ENCODE measurements at places on chromosomes 3 and 15.

GRCh38 chr15:77571181-77571580, 61.5 kb downstream of the LINGO1 start:
- DNase-seq, result no peak

DNA sequence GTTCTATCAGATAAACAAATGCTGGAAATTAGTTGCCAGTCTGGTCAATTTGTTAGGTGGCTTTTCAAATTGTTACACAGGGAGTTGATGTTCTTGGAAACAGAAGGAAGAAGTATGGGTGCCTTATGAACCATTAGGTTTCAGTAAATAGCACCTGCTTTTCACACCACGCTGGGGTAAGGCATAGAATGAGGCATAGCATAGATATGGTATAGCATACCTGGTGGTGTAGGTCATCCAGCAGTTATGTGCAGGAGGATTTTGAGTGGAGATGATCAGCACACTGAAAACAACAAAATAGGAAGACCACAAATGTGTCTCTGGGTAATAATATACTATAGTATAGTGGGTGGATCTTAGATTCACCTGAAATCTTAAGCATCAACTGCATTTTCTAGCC, 121.4 kb downstream of the GMPS start:
- no peak for DNase-seq

DNA sequence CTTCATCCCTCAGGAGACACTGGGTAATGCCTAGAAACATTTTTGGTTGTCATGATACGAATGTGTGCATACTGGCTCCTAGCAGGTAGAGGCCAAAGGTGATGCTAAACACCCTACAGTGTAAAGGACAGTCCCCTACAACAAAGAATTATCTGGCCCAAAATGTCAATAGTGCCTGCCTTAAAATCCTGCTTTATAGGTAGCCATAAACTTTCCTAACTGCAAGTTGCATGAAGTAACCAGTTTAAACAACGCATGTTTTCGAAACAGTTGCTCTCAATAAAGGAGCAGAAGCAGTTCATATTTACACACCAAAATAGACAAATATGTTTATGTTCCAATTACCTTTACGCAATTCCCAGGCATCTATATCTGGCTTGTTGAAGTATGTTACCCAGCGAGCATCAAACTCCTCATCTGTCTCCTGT, 9.1 kb downstream of the COX5A start:
- no peak for DNase-seq

GRCh38 chr15:58605931-58606530, 143.5 kb downstream of the ADAM10 start:
- DNase-seq, result no peak

DNA sequence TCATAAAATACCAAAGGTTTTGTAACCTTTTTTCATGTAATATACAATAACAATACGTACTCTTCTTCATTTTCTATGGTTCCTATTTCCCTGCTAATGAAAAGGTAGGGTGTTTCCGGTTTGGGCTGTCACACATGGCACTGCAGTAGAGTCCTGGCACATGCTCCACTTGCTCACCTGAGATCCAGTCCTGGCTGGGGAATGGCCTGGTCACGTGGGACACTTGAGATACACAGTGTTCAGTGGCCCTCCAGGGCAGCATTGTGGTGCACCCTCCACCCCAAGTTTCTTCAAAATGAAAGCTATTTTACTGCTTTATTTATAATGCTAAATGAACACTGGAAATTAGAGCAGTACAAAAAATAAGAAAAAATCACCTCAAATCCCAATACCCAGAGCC, 23.2 kb downstream of the MRPS25 start:
- no peak for DNase-seq

DNA sequence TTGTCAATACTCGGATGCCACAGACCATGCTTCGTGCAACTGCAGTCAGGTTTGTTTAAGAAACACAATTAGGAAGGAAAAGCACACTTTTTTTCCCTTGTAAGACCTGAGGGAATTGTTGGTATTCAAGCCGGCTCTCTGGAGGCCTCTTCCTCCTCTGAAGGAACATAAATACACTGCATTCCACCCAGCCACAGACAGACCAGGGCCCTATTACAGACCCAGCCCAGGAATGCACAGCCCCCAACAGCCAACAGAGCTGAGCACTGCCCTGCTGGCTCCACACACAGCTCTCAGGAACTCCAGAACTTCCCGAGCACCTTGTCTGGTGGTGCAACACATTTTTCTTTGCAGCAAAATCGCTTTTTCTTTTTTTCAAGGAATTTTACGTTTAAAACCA, 488.7 kb upstream of the PROK2 start:
- DNase-seq, result no peak

- DNase-seq, result no peak
These were observed 58.6 kb downstream of the MAP2K5 start for GRCh38 chr15:67601073-67601472.

GRCh38 chr3:160755776-160756304, at the start of gene PPM1L:
Gene PPM1L (plus strand): TSS chr3:160756231.
- DNase-seq, result peak; percentile 7

- no peak for DNase-seq
These were observed 126.7 kb downstream of the ATP10A start for GRCh38 chr15:25736461-25736860.

GRCh38 chr3:177421481-177421785, 224.2 kb upstream of the TBL1XR1 start:
- no peak for DNase-seq

GRCh38 chr3:165835431-165835830, 1.8 kb downstream of the BCHE start:
- no peak for DNase-seq

DNA sequence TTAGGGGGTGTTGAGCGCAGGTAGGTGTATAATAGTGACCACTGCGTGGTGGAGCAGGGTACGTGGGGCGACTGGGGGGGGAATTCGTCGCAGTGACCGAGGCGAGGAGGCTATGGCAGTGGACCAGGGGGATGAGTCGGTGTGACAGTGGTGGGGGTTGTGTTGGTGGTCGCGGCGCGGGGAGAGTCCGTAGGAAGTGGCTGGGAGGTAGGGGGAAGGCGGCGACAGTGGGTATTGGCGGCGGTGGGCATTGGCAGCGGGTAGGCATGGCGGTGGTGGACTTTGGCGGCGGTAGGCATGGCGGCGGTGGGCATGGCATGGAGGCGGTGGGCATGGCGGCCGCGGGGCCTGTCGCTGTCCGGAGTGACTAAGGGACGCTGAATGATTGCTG, 739 bp downstream of the SNRPN start:
- no peak for DNase-seq

DNA sequence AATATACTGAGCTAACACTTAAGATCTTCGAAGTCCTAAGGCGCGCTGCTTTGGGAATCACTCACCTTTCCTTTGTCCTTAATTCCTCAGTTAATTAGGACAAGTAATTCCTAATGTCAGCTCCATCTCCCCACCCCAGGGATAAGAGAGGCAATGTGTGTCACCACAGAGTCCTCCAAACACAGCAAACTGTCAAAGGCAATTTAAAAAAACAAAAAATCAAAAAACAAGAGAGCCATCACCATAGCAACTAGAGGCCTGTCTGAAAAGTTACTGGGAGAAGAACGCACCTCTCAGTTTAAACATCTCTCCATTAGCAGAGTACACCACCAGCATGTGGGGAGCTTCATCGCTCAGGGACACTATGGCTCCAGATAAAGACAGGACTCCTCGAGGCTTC, 101.7 kb downstream of the OSBPL10 start:
- DNase-seq, result no peak

GRCh38 chr15:69983696-69984265, 113.9 kb downstream of the TLE3 start:
- DNase-seq, result no peak

GRCh38 chr3:197615430-197615829, 59.7 kb upstream of the BDH1 start:
- no peak for DNase-seq

DNA sequence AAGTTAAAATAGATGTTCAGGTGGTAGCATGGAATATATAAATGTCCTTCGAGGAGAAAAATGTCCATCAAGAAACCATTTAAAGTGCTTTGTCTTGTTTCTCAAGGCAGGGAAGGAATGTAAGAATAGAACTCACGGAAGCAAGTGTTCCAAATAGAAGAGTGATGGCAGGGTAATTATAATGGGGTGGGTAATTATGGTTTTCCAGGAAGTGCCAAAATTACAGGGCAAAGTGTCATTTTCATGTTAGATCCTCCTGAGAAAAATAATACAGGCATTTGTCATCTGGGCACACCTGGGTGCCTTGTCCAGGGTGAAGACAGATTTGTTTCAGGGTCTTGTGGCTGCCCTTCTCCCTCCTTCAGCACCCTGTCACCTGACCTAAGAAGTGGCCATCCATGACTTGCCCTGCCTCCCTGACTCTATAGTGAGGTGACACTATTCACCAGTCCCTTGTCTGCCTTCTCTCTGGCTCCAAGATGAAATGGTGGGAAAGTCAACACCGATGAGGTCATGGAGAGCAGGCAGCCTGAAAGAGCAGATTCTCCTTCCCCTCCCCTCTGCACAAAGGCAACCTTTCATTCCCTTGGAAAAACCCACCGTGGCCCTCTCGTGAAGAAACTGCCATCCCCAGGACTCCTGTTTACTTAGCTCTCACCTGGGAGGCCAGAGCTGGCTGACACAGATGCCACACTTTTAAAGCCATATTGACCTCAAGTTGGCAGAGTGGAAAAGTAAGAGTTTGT, 45.1 kb upstream of the AMOTL2 start:
- DNase-seq, result no peak

DNA sequence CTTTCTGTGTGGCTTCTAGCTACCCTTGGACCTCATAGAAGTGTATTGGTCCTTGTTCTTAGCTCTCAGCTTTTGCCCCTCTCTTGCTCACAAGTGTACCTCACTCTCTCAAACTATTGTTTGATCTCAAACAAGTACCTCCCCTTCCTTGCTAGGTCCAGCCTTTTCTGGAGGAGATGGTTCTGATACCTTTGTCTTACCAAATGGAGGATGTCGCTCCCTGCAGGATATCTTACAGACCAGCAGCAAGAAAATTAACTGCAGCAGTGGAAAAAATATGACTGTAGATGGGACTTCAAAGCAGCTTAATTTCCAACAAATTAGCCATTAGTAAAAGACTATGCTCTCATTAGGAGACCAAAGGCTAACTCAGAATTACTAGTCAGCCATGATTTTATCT, 388.1 kb upstream of the ROBO2 start:
- no peak for DNase-seq

- DNase-seq, result no peak
These were observed 204.9 kb upstream of the PPP2R3A start for GRCh38 chr3:135760581-135760980.

DNA sequence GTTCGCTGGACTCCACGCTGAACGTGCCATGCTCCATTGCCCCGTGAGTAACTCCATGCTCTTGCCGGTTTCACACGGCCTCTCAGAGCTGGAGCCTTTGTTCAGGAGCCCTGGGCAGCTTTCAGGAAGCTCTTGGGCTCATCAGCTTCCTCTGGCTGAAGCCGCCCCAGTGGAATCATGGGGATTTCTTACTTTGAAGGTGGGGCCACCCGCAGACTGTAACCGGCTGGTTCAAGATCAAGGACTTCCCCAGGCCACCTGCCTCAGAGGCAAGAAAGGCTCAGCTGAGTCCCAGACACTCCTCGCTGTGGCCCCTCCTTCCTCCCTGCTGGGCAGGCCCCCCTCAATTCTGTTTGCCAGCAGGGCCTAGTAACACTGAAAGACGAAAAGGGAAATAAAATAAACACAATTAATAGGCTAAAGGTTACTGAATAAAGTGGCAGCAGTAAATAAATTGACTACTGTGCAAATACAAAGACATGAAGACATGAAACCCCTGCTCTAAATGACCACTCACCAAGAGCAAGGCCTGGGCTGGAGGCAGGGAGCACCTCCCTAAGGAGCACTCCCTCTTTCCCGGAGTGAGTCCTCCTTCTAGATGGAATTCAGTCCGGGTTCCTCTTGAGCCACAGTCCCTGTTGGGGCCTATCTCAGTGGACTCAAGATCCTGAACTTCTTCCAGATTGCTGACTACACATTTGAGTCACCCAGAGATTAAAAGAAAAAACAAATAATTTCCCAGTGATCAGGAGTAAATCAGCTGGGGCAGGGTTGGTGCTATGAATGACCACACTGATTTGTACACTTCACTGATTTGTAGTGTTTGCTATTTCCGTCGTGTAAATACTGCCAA, 51.0 kb downstream of the ZDHHC19 start:
- no peak for DNase-seq

DNA sequence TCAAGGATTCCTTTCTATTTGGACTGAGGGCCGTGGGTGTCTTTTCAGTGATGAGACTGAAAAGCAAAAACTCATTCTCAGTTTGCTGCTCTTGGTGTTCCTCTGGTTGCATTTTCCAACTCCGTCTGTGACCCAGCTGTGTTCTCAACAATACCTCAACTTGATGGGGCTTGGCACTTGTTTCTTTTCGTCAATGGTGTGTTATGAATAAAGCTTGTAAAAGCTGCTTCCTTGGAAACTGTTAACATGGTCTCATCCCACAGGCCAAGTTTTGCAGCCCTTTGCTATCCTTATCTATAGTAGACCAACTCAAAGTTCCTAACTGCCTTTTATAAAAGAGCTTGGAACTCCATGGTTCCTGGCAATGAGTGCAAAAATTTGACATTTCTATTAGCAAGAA, 142.5 kb upstream of the UBE2E1 start:
- no peak for DNase-seq

GRCh38 chr3:38563070-38563885, 67.1 kb downstream of the EXOG start:
- DNase-seq, result no peak

GRCh38 chr15:91807122-91807521, 46.4 kb upstream of the SLCO3A1 start:
- no peak for DNase-seq

- DNase-seq, result no peak
These were observed 227.6 kb upstream of the TBC1D5 start for GRCh38 chr3:17969985-17970568.

- no peak for DNase-seq
These were observed 32.3 kb upstream of the ATP1B3 start for GRCh38 chr3:141844108-141844507.

DNA sequence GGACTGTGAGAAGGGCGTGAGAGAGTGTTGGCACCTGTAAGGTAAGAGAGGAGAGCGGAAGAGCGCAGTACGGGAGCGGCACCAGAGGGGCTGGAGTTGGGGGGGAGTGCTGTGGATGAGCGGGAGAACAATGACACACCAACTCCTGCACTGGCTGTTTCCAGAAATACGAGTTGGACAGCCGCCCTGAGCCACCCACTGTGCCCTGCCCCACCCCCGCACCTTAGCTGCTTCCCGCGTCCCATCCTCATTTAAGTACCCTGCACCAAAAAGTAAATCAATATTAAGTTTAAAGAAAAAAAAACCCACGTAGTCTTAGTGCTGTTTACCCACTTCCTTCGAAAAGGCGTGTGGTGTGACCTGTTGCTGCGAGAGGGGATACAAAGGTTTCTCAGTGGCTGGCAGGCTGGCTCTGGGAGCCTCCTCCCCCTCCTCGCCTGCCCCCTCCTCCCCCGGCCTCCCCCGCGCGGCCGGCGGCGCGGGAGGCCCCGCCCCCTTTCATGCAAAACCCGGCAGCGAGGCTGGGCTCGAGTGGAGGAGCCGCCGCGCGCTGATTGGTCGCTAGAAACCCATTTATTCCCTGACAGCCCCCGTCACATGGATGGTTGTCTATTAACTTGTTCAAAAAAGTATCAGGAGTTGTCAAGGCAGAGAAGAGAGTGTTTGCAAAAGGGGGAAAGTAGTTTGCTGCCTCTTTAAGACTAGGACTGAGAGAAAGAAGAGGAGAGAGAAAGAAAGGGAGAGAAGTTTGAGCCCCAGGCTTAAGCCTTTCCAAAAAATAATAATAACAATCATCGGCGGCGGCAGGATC, at the start of gene SOX2:
TSS of gene SOX2 (plus strand) at position 601 of the 811 bp plus-strand sequence. CDS start 436 bp downstream, outside the sequence.
- DNase-seq, result peak; percentile 38

Measured in HCT116 (cell line).